ENCODE measurements at places on chromosomes 12 and 14.

DNA sequence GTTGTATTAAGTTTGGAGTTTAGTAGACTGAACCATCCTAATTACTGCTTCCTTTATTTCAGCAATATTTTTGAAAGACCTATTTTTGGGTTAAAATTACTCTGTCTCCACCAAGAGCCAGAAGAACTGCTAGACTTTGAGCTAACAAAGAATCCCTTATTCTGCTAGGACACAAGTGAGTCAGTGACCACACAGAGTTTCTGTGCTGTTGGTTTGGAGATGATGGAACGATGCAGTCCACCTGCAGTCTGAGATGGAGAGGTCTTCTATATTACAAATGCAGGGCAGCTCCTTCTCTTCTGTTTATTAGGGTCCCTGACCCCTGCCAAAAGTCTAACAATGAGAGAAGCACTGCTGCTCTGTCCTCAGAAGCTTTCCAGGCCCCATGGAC lies 6.7 kb upstream of the STXBP6 start:
- no peak for DNase-seq

DNA sequence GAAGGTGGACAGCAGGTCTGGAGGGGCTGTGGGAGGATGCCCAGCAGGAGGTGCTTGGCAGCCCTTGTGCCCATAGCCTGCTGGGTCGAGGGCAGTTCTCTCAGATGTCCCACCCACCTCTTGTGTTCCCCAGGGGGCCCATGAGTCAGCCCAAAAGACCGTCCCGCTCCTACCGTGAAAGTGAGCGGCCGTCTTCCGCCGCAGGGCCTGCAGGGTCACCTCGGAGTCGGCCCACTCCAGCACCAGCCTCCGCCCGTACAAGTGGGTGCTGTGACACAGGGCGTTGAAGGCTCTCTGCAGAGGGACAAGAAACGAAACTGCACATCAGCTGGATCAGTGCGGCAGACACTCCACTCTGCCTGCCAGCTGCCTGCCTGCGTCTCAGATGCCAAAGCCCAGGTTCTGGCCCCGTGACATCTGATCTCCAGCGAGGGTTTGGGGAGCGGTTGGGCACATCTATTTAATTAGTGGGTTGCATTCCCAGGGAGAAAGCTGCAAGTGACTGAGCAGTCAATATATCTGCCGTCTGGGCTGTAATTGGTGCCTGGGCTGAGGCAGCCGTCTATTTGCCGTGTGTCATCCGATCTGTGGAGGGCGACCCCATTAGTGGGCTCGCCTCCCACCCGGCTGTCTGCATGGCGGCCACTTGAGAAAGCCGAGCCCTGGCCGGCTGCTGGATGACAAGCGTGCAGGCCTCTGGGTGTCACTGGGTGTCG lies 121.5 kb downstream of the RBM19 start:
- DNase-seq = peak; percentile 87

DNA sequence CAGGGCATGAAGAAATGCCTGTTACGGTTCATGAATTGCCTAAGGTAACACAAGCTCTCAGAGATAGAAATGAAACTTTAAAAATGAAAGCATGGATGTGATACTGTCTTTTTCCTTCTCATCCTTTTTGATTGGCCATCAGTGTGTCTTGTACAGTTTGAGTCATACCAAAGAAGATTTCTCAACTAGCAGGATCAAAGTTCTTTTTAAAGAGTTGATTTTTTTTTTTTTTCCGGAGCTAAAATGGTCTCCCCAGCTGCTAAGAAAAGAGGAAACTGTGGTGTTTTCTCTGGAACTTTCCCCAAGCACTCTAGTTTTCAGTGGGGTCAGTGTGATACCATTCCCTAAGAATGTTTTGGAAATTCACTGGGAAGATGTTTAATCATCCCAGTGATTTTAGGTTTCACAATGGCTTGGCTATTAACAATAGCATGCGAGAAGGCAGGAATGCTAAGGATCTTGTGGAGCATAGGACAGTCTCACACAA lies 105.0 kb downstream of the ETNK1 start:
- no peak for DNase-seq

DNA sequence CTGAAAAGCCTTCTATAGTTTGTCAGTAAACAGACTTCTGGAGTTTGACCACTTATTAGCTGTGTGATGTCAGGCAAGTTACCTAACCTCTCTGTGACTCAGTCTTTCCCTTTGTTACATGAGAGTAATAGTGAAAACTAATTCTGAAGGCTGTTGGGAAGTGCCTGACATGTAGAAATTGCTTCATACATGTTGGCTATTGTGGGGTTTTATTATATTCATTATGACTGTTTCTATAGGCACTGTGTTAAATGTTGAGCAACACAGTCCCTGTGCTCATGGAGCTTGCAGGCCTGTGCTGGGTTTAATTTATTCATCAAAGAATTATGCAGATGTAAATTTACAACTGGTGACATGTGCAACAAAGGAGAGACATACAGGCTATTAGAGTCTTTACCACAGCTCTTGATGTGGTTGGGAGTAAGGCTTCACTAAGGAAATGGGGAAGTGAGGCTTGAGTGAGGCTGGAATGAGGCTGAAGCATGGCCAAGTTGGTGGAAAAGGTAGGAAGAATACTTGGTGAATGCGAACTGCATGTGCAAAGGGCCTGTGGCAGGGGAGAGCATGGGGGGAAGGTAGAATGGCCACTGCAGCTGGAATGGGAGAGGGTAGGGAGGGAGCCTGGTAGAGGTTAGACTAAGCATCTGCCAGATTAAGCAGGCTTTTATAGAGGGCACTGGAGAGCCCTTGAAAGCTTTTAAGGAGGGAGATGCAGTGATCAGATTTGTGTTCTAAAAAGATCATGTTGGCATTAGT lies 236.4 kb upstream of the CRY1 start:
- DNase-seq = no peak

GRCh38 chr12:52394836-52395405 lies 9.5 kb upstream of the KRT84 start:
- no peak for DNase-seq

DNA sequence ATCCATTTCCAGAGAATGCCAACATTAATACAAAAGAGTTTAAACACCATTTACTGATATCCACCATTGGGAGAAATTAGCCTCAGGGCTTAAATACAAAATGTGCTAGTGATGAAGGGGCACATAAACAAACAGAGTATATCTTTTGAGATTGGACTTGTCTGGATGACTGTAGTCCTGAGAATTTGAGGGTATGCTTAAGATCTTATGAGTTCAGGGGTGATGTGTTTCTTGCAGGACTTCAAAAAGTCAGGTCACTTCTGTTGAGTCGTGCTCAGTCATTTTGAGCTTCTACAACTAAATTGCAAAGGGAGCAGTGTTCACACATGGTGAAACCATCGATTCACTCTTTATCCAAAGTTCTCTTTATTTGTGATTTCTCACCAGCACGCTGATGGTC lies 425.7 kb downstream of the ATP23 start:
- no peak for DNase-seq

GRCh38 chr12:24302708-24303107 lies 353.2 kb upstream of the SOX5 start:
- no peak for DNase-seq

GRCh38 chr12:39581592-39581991 lies 38.0 kb downstream of the ABCD2 start:
- no peak for DNase-seq

DNA sequence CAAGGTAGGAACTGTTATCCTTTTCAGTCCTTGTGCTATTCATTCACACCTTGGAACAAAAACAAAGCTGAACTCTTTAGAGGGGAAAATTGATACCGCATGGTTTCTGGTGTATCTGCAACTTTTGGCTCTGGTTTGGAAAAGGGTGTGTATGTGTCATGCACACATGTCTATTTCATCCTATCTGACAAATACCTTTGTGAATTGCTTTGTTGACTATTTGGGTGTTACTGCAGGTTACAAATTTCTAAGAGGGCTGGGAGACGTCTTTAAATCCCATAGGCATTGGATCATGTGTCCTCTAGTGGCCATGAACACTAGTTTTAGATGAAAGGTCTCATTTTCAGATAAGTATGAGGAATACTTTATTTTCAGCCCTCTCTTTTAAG lies 59.9 kb upstream of the IFNG-AS1 start:
- DNase-seq = no peak

GRCh38 chr14:67510836-67511235 lies 22.3 kb upstream of the PLEKHH1 start:
- no peak for DNase-seq

DNA sequence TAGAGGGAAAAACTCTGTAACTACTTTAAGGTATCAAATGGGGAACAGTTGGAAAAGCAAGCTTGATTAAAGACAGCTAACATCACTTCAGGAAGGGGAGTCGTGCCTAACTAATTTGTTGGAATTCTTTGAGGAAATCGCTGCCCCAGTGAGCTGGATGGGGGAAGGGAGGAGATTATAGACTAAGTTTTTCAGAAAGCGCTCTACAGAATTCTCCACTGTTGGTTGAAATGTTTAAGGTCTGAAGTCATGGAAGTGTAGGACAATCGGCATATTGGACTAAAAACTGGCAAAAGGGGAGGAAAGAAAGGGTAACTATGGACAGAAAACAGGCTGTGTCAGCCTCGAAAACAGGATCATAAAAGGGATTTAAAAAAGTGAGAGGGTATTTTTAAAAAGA lies 229.9 kb upstream of the HMGA2 start:
- DNase-seq = no peak

GRCh38 chr14:65228956-65229747 lies 126.8 kb upstream of the MAX start:
- no peak for DNase-seq

DNA sequence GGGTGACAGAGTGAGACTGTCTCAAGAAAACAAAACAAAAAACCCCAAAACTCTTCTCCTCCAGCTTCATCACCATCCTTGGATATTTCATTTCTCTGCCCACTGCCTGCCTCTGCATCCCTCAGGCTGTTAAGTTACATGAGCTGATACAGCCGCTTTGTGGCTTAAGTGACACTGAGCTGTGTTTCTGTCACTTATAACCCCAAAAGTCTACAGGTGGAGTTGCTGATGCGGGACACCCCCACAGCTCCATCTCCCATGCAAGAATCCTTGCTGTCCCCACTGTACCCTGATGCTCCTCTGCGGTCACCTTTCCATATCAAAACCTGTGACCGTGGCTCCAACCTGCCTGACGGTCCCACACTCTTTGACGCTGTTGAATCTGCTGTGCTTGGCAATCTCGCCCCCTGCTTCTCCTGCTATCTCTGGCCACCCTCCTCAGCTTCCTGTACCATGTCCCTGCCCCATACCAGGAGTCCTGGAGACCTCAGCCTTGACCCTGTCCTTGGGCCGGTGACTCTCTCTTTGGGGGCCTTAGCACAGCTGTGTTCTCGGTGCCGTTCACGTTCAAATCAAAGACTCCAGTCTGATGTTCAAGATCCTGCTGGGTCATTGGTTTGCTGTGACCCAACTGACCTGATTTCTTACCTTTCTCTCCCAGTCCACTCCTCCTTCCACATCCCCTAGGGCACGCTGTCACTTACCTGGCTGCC lies 20.3 kb downstream of the HVCN1 start:
- DNase-seq = no peak

GRCh38 chr14:50381823-50382287 lies 14.8 kb downstream of the CDKL1 start:
- DNase-seq = no peak

DNA sequence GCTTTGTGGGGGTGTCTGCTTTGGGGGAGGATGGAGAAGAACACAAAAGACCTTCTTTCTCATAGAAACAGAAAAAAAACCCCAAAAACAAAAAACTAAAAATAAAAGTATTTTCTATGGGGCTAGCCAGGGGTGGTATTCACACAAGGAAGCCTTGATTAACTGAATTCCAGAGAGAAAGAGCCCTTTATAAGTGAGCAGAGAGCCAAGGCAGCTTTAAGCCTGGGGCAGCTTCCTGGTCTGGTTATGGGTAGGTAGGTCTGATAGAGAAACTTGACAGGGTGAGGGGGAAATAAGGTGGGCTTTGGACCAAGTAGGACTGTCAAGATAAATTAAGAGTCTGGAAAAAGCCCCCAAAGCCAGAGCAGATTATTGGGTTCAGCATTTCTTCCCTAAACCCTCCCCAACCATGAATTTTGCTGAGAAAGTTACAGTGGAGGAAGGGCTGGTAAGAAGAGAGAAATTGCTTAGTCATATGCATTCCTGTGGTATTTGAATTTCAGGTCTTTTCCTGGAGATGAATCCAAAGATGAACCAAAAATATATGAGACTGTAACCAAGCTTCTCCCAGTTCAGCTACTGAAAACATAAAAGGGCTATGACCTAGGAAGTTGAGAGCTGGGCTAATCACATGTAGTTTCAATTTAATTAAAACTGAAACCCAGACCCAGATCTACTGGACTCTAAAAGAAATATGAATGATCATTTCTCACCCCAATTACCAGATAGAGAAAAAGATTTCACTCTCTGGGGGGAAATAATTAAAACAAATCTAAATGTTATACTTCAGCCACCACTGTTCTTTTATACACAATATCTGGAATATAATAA lies 144.8 kb downstream of the TBC1D30 start:
- no peak for DNase-seq

GRCh38 chr12:70885956-70886355 lies 34.6 kb downstream of the PTPRR start:
- no peak for DNase-seq

DNA sequence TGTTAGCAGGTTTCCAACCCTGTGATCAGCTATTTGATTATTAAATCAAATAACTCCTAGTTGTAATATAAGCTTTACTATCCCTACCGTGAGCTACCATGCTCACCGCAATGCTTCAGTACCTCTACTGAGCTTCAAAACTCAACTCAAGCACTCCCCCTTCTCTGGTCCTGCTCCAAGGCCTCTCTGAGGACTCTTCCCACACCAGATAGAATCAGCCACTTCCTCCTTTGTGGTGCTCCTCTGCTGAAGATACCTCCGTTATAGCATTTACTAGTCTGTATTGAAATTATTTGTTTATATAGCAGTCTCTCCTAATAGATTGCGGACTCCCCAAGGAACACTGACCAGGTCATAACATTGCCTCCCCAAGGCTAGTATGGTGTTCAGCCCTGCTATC lies 17.5 kb downstream of the AREL1 start:
- DNase-seq = no peak

GRCh38 chr12:304805-305204 lies 42.2 kb upstream of the SLC6A13 start:
- DNase-seq = no peak

GRCh38 chr14:96187216-96188031 lies 17.2 kb upstream of the BDKRB2 start:
- no peak for DNase-seq

- no peak for DNase-seq
Observed at GRCh38 chr12:21566907-21567394, 37.7 kb downstream of the GYS2 start.

- no peak for DNase-seq
Observed at GRCh38 chr12:119666226-119666795, 1.6 kb upstream of the PRKAB1 start.

DNA sequence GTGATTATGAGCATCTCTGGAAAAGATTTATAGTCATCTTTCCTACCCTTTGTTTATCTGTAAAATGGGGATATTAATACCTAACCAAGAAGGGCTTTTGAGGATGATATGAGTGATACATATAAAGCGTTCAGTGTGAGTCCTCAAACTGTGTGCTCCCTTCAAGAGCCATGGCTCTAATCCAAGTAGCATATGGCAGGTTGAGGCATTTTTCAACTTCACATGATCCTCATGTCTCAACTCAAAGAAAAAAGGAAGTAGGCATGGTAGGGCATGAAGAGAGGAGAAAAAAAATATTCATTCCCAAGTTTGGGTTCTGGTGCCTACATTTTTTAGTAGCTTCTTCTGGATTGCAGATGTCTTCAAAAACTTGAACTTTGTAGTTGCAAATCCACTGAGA lies 286.3 kb upstream of the ATP2B1 start:
- no peak for DNase-seq

Data from NCI-H1105 (cell line).